ENCODE measurements at places on chromosomes 4 and X. TPM values are rescaled to one million over a fixed set of nuclear protein-coding genes. Genes with fewer than 3 reads are reported as not detected.

DNA sequence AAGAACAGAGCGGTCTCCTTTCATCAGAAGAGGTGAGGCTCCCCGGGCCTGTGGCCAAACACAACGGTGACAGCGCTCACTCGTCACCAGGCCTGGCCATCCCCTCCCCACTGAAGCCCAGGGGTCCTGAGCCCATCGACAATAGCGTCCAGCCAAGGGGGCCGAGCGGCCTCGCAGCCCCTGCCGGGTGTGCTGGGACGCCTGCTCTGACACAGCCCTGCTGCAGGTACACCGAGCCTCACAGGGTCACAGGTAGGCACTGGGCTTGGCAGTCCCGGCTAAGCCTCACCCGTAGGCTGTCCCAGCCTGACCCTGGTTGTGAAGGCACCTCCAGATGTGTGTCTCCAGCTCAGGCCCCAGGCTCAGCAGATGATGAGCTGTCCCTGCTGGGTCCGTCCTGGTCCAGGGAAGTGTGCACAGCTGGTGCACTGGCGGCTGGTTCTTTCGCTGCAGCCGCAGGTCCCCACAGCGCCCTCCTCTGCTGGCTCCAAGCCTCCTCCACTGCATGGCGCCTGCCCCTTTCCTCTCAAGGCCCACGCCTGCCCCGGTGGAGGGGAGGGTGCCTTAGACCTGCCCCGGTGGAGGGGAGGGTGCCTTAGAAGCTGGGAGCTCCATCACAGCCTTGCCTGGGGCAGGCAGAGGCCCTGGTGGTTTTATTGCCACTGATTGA lies 21.5 kb downstream of the UVSSA start:
- DNase-seq, result no peak

DNA sequence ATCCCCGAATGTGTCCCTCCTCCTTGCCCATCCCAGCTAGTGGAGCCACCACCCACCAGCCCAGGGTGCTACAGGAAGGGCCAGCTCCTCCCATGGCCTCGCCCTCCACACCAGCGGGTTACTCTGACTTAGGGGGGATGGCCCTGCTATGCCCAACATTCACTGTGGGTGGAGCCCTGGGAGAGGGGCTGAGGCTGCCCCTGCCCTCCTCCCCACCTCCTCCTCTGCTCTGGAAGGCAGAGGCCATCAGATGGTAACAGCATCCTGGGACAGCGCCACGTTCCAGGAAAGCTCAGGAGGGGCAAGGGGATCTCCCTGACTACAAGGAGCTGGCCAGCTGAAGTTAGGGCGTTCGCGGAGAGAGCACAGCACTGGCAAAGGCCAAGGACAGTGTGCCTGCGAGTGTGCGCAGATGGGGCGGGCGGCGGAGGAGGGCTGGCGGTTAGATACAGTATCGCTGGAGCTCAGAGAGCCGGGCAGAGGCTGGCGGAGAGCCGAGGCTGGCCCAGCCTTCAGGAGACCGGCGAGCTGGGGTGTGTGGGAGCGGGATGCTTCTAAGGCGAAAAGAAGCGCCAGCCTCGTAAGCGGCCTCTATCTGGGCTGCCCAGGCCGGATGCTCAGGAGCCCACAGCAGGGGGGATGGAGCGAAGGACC lies 1.5 kb downstream of the JAKMIP1 start:
- no peak for DNase-seq

GRCh38 chrX:74230094-74230493 lies 73.9 kb upstream of the ZCCHC13 start:
- no peak for DNase-seq

GRCh38 chr4:167424341-167425256 lies 190.3 kb upstream of the SPOCK3 start:
- no peak for DNase-seq

Gene GLRA2
- total RNA-seq, result 3.2 TPM

DNA sequence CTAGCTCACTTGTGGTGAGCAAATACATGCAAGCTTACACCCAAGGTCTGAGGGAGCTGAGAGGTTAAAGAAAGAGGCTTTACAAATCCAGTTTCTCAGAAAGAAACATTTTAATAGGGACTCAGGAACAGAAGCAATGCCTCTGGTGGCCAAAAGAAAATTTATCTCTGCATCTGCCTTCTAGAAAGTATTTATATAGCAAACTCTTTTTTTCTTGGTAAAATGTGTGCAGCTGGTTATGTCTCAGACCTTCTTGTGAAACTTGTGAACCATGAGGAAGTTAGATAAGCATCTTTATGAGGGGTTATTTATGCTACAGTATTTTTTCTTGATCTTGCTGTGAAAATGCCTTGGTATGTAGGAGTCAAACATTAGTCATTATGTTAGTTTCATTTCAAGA lies 48.5 kb upstream of the CYSLTR1 start:
- DNase-seq, result no peak

- DNase-seq, result no peak
Measured at GRCh38 chr4:99321241-99322191, at the start of gene ADH1B. TSS of gene ADH1B (minus strand) at chr4:99321401. CDS start at chr4:99321331, 70 bp downstream.

Gene DMP1
- not detected for total RNA-seq

DNA sequence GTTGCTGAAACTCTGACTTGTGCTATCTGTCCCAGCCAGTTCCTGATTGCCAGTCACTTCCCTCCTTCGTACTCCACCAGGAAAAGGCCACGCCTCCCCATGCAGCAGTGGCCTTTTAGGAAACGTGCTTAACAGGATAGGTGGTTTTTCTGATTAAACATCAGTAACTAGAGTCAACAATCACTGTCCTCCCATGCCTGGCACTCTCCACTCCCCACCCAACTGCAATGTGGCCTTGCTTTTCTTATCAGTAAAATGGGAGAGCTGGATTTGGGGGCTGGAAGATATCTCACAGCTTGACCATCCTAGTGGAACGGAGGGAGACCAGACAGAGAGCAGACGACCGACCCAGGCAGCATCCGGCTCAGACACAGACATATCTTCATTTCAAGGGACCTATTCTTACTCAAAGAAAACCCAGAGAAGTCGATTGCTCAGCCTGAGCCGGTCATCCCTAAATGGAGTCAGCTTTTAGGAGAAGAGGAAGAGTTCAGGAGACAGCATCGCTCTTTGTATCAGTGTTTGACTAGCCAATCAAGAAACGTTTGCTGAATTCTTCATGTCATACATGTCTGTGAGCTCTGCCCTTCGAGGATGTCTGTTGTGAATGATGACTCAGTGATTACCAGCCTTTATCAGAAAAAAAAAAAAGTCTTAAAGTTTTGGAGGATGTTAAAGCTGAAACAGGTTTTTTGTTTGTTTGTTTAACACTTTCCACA lies 12.7 kb upstream of the UBA6 start:
- peak; percentile 9 for DNase-seq

DNA sequence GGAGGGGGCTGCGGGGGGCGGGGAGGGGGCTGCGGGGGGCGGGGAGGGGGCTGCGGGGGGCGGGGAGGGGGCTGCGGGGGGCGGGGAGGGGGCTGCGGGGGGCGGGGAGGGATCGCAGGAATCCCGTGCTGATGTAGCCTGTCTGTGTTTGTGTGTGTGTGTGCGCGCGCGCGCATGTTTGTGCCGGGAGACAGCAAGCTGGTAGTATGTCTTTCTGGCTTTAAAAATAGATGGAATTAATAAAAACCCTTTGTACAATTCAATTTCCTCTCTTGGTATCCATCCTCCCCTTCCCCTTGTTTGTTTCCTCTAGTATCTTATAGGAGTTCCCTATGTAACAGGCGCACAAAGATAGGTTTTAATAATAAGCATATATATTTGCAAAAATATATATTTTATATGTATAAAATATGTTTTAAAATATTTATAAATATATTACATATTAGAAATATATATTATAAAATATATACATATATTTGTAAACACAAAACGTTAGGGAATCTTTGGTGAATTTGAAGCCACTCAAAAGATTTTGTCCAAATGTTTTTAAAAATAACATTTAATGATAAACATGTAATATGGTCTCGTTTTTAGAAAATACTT lies 782 bp downstream of the ARHGAP24 start:
- no peak for DNase-seq

Gene TMEM192
- total RNA-seq, result 16.3 TPM

GRCh38 chr4:7462509-7462971 lies 27.8 kb upstream of the PSAPL1 start:
- DNase-seq, result no peak

- no peak for DNase-seq
Measured at GRCh38 chr4:1976416-1977352, 32.1 kb downstream of the NELFA start.

- DNase-seq, result peak; percentile 26
Measured at GRCh38 chrX:53481816-53482465, 47.8 kb upstream of the HSD17B10 start.

- DNase-seq, result no peak
Measured at GRCh38 chr4:127521463-127521862, 111.3 kb upstream of the INTU start.

DNA sequence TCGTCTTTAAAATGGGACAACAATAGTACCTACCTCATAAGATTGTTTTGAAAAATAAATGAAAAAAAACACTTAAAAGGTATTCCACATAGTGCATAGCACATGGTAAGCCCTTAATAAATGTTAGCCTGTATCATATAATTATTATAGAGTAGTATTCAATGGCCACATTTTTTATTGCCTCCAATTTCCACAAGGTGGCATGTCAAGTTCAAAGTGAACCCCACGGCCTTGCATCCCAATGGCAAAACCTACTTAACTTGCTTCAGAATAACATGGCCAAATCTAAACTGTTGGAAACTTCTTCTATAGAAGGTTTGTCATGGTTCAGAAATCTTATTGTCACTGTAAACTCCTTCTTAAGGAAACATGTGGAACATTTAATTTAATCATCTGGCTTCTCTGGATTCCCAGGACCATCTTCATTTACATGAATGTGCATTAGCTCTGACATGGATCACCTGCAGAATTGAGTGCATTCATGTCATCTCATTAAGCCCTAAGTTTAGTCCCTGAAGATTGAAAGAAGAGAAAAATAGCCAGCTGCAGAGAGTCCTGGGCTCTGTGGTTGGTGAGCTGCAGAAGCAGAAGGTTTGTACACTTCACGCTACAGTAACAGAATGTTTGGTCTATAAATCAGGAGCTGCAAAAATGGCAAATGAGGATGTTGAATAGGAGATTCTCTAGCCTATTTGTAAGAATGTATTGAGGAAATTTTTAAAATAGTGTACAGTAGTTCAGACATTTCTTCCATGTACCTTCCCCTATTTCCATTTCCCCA lies 61.0 kb downstream of the ANXA3 start:
- no peak for DNase-seq

DNA sequence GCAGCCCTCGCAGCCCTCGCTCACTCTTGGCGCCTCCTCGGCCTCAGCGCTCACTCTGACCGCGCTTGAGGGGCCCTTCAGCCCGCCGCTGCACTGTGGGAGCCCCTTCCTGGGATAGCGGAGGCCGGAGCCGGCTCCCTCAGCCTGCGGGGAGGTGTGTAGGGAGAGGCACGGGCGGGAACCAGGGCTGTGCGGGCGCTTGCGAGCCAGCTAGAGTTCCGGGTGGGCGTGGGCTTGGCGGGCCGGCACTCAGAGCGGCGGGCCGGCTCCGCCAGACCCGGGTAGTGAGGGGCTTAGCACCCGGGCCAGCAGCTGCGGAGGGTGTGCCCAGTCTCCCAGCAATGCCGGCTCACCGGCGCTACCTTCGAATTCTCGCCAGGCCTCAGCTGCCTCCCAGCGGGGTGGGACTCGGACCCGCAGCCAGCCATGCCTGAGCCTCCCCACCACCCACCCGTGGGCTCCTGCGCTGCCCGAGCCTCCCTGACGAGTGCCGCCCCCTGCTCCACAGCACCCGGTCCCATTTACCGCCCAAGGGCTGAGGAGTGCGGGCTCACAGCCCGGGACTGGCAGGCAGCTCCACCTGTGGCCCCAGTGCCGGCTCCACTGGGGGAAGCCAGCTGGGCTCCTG lies 1.4 kb upstream of the AADAT start:
- peak; percentile 50 for DNase-seq

DNA sequence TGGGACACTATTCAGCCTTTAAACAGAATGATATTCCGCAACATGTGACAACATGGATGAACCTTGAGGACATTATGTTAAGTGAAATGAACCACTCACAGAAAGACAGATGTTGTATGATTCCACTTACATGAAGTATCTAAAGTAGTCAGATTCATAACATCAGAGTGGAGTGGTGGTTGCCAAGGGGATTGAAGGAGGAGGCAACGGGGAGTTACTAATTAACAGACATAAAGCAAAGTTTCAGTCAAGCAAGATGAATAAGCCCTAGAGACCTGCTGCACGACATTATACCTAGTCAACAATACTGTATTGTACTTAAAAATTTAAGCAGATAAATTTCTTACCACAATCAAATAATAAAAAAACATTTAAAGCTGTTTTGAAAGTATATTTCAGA lies 105.0 kb upstream of the NR0B1 start:
- no peak for DNase-seq

DNA sequence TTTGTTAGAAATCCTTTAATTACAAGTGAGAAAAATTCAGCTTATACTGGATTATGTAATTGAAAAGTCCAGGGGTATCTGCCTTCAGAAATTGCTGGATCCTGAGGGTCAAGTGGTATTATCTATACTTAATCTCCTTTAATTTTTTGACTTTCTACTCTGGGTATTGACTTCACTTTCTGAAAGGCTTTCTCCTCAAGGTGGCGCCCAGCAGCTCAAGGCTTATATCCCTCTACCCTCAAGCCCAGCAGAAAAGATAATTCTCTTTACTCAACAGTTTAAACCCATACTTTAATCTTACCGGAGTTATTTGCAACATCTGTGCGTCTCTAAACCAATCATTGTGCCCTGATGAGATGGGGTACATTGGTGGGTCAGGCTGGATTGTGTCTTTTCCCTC lies 129.5 kb downstream of the LARP7 start:
- DNase-seq, result no peak

GRCh38 chr4:41994461-41994985 lies 4.2 kb downstream of the SLC30A9 start:
- no peak for DNase-seq

DNA sequence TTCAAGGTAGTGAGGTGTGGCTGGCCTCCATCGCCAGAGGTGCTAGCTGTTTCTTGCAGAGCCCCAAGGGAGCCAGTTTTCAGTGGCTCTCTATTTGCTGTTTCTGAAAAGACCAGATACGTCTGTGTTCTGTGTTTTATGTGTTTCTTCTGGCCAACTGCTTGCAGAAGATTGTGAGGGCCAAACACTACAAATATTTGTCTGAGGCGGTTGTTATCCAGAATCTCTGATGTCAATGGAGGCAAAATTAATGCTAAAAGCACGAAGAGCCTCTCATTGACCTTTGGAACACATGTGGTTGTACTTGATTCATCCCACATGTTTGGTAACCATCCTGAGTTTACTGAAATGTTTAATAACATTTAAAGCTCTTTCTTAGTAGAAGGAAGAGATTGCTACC lies 113.9 kb downstream of the CT47B1 start:
- DNase-seq, result no peak

GRCh38 chr4:83192634-83193033 lies 78.1 kb upstream of the PLAC8 start:
- no peak for DNase-seq

Gene SRPX
- total RNA-seq, result 50.7 TPM

All from mucosa of descending colon (tissue), 3 donors.